Fibroblast of skin of right quadriceps (primary cell): ENCODE measurements at places on chromosomes 16 and 17.

DNA sequence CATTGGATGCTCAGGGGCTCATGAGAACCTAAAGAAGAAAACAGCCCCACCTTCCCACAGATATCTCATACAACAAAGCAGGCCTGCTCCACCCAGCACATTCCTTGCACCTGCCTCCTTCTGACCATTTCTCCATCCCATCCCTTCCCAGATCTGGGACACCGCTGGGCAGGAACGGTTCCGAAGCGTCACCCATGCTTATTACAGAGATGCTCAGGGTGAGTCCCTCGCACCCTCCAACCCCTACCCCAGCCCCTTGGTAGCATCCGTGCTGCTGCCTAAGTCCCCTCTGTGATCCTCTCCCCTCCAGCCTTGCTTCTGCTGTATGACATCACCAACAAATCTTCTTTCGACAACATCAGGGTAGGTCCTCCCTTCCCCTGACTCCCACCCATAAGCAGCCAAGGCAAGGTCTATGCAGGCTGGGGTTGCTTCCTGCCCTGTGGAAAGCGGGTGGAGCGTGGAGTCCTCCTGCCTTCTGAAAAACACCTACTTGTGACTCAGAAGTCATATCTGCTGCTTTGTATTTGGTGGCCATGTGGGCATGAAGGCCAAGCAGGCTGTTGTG is 5.4 kb upstream of the NHERF1 start:
- no peak for DNase-seq

DNA sequence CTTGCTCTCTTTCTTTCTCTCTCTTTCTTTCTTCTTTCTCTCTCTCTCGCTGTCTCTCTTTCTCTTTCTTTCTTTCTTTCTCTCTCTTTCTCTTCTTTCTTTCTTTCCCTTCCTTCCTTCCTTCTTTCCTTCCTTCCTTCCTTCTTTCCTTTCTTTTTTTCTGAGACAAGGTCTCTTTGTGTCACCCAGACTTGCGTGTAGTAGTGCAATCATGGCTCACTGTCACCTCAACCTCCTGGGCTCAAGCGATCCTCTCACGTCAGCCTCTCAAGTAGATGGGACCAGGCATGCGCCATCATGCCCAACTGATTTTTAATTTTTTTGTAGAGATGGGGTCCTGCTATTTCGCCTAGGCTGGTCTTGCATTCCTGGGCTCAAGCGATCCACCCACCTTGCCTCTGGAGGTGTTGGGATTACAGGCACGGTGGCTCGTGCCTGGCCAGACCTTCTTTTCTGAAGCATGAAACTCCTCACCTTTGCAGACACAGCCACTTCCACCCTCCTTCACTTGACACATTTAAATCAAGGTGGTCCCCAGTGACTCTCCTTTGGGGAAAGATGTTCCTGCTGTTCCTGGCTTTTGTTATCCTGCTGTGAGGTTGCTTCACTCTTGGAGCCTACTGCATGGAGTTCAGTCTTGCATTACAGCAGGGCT is 26.8 kb upstream of the NKD1 start:
- no peak for DNase-seq

DNA sequence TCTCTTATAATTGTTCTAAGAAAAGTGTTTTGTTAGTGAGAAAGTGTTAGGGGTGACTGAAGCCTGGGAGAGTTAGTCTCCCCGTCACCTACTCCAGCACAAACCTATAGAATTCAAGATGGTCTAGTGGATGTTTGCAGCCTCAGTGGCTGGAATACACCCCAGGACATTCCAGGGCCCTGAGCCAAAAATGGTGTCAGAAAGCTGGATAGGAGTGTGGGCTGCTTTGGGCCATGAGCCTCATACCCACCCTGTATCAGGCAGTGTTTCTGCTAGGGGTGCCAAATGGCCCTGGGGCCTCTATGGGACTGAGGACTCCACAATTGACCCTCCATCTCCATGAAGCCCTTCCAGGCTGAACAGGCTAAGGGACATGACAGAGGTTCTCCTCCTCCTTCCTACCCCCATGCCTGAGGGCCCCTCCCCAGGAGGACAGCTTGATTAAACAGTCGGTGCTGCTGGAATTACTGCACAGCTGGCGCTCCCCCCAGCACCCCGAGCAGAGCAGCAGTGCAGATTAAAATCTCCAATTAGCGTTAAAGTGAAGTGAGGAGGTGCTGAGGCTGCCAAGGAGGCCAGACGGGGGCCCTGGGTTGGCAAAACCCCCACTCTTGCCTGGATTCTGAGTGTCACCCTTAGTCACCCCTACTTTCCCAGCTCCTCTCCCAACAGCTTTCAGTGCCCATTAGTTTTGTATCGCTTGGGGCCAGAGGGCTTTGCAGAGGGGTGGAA is 59.1 kb downstream of the NEUROD2 start:
- DNase-seq: no peak

GRCh38 chr17:80920441-80920840 is 71.2 kb upstream of the CHMP6 start:
- no peak for DNase-seq

GRCh38 chr16:943971-944370 is 26.8 kb downstream of the LMF1 start:
- no peak for DNase-seq

DNA sequence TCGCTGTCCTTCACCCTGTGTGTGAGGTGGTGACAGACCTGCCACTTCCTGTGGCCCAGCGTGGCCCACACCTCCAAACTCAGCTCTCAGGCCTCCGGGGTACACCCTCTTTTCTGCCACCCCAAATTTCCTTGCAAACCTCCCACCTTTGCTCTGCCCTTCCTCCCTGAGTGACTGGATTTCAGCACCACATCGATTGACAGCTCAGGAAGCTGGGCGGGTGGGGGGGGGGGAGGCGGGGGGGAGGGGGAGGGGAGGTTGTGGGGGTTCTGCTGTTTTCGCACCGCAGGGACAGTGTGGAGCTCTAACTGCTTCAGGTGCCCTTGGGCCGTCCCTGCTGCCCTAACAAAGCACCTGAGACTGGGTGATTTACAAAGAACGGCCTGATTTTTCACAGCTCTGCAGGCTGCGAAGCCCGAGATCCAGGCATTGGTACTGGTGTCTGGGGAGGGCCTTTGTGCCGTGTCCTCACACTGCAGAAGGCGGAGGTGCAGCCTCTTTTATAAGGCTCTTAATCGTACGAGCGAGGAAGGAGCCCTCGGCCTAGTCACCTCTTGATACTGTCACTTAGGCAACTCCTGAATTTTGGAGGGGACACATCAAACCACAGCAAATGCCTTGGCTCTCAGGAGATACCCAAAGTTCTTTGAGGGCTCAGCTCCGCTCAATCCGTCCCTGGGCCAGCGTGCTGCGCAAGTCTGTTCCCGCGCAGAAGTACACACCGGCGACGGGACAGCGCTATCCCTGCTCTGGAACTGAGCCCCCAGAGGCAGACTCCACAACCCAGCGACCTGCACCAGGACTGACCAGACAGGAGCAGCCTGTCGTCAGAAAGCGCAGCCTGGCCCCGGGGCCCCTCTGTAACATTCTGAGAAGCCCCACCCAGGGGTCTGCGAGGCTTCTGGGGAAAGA is 3.6 kb downstream of the NDUFAF8 start:
- DNase-seq: no peak

DNA sequence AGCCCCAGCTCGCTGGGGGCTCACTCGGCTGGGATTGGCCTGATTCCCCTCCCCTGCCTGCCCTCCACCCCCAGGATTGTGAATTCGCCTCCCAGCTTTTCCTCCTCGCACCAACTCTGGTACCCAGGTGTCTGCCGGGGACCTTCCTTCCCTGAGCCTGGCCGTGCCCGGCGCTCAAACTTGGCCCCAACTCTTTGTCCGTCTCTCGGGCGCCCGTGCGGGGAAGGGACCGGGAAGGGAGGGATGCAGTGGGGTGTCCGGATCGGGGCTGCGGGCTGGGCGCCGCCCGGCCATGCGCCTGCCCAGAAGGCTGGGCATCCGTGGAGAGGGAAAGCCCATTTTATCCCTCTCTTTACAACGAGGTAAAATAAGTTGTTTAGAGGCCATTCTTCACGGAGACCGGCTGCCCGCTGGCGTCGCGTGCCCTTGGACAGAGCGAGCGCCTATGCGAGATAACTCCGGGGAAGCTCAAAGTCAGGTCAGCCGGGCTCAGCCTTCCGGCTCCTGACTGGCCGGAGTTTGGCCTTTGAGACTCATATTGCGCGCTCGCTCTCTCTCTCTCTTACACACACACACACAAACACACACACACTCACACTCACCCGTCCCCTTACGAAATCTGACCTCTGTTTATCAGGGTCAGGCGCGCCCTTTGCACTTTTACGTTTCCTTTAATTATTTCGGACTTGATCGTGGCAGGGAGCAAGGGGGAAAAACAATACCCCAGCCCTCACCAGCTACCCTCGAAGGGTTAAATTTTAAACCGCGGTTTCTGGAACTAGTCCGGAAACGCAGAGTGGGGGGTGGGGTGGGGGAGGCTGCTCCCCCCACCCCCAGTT is 774 bp upstream of the MAF start:
- no peak for DNase-seq

DNA sequence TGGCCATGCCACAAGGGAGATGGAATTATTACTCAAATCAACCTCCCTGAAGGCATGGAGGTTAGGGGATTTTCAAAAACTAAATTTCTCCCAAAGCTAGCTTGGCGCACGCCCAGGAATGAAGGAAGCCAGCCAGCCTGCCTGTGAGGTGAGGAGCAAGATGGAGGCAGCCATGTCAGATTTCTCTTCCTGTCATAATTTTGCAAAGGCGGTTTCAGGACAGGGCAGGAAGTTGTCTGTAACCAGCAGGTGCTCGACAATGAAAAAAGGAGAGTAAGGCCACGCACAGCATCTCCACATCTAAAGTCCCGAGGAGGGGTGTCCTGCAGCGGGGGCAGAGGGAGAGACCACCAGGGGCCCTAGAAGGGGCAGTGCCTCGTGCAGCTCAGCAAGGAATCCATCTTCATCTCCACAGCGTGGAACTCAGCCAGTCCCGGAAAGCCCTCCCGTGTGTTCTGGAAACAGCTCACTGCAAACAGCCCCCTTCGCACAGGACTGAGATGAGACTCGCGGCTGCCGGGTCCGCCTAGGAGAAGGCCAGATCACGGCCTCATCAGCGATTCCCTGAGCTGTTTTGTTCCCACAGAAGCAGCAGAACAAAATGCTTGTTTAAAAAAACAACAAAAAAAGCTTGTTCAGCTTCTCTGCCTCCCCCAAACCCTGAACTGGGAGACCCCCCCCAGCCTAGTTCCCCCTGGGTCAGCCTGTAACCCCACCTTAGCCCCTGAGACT is 47.8 kb downstream of the SLC7A5 start:
- DNase-seq: no peak

- DNase-seq: no peak
Observed at GRCh38 chr17:67372751-67373150, 4.3 kb upstream of the PITPNC1 start.

GRCh38 chr16:86631444-86631843 is 53.1 kb downstream of the FOXL1 start:
- no peak for DNase-seq

DNA sequence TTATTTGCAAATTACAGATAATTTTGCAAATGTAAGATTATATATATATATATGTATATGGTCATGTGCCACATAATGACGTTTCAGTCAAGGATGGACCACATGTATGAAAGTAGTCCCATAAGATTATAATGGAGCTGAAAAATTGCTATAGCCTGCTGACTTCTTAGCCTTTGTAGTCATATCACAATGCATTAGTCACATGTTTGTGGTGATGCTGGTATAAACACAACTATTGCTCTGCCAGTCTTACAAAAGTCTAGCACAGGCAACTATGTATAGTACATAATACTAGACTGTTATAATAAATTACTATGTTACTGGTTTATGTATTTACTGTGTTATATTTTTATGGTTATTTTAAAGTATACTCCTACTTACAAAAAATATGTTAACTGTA is 444.3 kb downstream of the KCNJ2 start:
- no peak for DNase-seq
